Femur (tissue), 1 donor: ENCODE measurements at places on chromosomes 1 and 21.

GRCh38 chr21:36481639-36482038 is 1.7 kb upstream of the CLDN14 start:
- no peak for DNase-seq

GRCh38 chr1:46616277-46617107 is at the start of gene MOB3C:
Gene MOB3C (minus strand): TSS chr1:46616811. CDS start chr1:46613321, 3,490 bp downstream.
- peak; percentile 91 for DNase-seq

GRCh38 chr1:12052008-12052573 is 11.0 kb upstream of the TNFRSF8 start:
- DNase-seq: peak; percentile 70

GRCh38 chr1:184895086-184895485 is 79.2 kb downstream of the NIBAN1 start:
- no peak for DNase-seq

DNA sequence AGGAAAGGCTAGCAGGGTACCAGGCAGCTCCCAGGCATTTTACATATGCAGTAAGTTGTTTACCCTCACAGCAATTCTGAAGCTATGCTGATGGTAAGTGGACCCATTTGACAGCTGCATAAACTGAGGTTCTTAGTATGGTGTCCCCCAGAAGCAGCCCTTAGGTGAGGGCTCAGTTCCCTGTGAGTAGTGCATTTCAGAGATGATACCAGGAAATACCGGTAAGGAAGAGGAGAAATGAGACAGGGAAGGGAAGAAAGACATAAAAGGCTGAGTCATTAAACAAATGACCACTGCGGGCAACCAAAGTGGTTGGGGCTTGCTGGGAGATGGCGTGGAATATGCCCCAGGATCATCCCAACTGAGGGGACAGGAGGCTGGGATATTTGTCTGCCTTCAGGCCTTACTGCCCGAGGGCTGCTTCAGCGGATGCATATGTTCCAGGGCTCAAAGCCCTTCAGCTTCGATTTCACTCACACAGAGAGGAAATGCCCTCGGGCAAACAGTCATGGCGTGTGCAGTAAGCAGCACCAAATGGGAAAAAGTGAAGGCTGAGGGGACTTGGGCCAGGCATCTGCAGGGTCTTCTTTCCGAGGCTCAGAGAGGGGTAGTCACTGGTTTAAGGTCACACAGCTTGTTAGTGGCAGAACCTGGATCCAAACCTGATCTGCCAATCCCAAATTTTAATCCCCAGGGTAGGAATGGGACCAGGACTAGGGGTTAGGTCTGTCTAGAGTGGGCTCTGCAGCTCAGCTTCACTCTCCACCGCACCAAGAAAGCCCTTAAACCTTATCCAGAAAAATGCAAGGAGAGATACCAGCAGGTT is 133.7 kb upstream of the RUNX3 start:
- DNase-seq: no peak

- DNase-seq: peak; percentile 18
Measured at GRCh38 chr1:2242814-2243725, 15.0 kb downstream of the SKI start.

- no peak for DNase-seq
Measured at GRCh38 chr1:64675718-64676345, 69.0 kb upstream of the RAVER2 start.

GRCh38 chr1:15765495-15766194 is 7.0 kb downstream of the FBLIM1 start:
- DNase-seq: no peak

DNA sequence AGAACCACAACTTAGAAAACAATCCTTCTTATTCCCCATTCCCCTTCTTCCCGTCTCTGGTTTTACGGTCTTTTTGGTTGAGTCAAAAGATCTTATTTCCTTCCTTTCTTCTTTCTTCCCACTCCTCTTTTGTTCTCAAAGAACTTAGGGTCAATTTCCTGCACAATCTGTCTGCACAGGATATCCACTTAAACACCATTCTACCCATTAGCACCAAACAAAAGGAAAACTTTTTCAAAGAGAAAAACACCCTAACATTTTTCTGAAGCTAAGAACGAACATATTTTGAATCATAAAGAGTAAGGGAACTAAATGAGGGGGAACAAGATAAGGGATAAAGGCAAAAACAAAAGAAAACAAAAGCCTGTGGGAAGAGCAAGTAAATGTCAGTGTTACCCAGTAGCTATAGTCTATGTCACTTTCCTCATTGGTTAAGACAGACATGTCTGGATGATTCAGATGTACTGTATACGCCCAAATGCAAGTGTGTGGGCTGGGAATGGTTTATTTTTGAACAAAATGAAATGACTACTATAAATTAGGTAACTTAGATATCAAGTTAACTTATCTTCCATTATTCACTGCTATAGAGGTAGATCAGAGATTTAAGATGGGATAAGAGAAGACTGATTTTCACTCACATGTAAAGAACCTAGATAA is 59.9 kb downstream of the TOR3A start:
- no peak for DNase-seq

GRCh38 chr1:38337711-38338110 is 291.1 kb upstream of the POU3F1 start:
- DNase-seq: no peak

GRCh38 chr1:8011016-8011415 is 15.1 kb downstream of the ERRFI1 start:
- DNase-seq: peak; percentile 28

DNA sequence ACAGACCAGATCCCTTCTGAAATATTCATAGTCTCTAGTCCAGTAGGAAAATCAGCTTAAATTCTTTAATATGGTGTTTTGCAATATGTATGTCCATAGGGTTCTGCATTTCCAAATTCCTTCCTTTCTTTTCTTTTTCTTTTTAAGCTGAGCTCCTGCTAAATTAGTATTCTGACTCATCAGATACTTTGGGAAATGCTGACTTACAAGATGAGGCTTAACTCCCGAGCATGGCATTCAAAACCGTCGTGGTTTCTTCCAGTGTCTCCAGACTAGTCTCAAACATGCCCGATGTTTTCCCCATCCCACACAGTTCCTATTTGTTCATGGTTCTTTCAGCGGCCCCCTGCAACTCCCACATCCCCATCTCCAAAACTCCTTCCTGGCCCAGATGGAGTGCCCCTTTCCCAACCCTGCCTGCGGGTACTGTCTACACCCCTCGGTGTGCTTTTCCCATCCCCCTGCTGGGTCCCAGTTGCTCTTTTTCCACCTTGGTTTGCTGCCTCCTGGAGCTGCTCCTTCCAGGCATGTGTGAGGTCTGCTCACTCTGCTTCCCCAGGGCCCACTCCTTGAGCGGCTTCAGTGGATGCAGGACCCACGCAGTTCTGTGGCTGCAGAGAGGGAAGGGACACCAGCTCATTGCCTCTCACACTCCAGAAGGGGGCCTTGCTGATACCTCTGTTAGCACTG is 19.5 kb upstream of the ETV3 start:
- no peak for DNase-seq

GRCh38 chr1:167717351-167717750 is 4.4 kb upstream of the MPZL1 start:
- DNase-seq: no peak
